Cardiac atrium fibroblast (primary cell): ENCODE measurements at places on chromosomes 2 and 18. TPM values are rescaled to one million over a fixed set of nuclear protein-coding genes. Genes with fewer than 3 reads are reported as not detected.

The AMER3 gene
- not detected in 2 replicates for total RNA-seq

The RUFY4 gene
- total RNA-seq, result not detected in 2 replicates

The C2orf66 gene
- total RNA-seq, result not detected in 2 replicates

The GPBAR1 gene
- not detected in 2 replicates for total RNA-seq

The MTA3 gene
- total RNA-seq, result 15.7 and 19.1 TPM in 2 replicates

The IL36B gene
- not detected in 2 replicates for total RNA-seq

The FIGN gene
- 0.36 and 0.81 TPM in 2 replicates for total RNA-seq

The SKA1 gene
- 2.7 and 5.5 TPM in 2 replicates for total RNA-seq

The LOXL3 gene
- total RNA-seq, result 76.8 and 97.7 TPM in 2 replicates

The GALNT13 gene
- under 0.01 TPM in 2 replicates for total RNA-seq

The RNU2-63P gene
- total RNA-seq, result not detected in 2 replicates

The KCNF1 gene
- total RNA-seq, result under 0.01 TPM in 1 of 2 replicates, not detected in the other

The PAIP2B gene
- 0.18 and 0.81 TPM in 2 replicates for total RNA-seq

The OSBPL6 gene
- 4.3 and 8.9 TPM in 2 replicates for total RNA-seq

The EMILIN1 gene
- 273 and 388 TPM in 2 replicates for total RNA-seq

The PROC gene
- total RNA-seq, result not detected in 2 replicates
